ENCODE measurements at places on chromosomes 3 and 15.

- DNase-seq: no peak
Measured at GRCh38 chr15:100885116-100885515, 5.5 kb downstream of the ALDH1A3 start.

DNA sequence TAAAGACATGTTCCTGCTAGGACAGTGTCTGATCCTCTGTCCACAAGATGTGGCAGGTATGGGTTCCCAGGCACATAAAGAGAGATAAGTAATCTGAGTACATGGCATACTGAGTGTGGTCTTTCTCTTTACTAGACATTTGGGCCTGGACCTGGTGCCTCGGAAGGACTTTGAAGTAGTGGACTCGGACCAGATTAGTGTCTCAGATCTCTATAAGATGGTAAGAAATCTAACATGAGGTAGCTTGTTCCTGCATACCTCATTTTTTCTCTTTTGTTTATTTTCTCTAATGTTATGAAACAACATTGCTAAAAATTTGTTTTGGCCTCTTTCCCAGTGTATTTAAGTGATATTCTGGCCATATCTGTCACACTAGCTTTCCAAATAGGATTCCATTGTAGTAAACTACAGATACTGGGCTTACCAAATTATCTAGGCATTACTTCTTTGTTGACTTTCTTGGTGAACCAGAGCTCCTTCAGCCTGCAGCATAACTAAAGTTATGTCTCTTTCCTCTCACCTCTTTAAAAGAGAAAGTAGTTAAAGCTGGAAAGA lies 309.8 kb upstream of the MANF start:
- DNase-seq: no peak

GRCh38 chr15:94086341-94086740 lies 145.0 kb upstream of the MCTP2 start:
- no peak for DNase-seq

GRCh38 chr3:103082501-103082900 lies 647.7 kb downstream of the ZPLD1 start:
- no peak for DNase-seq

- DNase-seq: no peak
Measured at GRCh38 chr3:110184536-110184935, 847.2 kb upstream of the DPPA4 start.

DNA sequence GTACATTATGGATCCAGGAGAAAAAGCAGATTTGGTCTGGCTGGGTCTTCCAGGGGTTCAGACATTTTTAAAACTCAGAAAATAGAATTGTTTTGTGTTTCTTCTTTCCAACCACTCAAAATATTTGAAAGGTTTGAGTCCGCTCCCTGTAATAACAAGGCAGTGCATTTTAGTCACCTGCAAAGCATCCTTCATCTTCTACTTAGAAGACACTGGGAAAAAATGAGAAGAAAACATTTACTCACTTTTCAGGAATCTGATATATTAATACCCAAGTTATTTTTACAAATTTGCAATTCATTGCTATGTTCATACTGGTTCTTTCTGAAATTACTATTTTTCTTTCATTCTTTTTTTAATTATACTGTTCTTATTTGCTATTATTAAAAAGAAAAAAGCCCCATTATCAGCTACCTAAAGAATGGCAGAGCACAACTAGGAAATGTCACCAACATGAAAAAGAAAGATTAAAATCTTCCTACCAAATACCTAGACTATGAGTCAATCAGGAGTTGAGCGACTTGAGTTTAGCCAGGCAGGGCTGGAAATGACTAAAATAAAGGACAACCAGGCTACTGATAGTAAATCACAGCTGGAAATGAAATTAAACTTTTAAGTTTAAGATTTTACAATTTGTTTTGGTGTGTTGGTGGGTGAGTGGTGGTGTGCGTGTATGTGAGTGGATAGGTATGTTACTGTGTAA lies 280.3 kb upstream of the THBS1 start:
- DNase-seq: no peak

GRCh38 chr3:112741983-112742382 lies 101.0 kb upstream of the CCDC80 start:
- no peak for DNase-seq

- no peak for DNase-seq
Measured at GRCh38 chr15:52076889-52077781, 35.4 kb downstream of the BCL2L10 start.

DNA sequence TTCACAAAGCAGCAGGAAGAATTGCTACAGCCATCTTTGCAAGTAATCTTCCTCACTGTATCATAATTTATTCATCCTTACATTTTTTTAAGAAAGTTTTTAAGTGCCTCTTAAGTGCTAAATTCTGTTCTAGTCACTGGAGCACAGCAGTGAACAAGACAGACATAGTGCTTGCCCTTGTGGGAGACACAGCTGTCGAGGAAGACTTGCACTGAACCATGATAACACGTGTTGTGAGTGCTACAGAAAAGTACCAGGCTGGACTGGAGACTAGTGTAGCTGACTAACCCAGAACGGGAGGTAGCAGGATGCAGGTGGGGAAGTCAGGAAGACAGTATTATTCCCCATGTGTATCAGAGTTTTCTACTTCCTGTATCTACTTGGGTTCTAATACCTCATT lies 300.6 kb downstream of the TBL1XR1 start:
- DNase-seq: no peak

Data from stimulated activated CD8-positive, alpha-beta memory T cell treated with anti-CD3 and anti-CD28 coated beads, Interleukin-12 subunit alpha, Interleukin-12 subunit beta, amount 100 ng/mL, for 1 hour (primary cell).